Lung microvascular endothelial cell (primary cell): ENCODE measurements at places on chromosomes 13 and 19. TPM values are rescaled to one million over a fixed set of nuclear protein-coding genes. Genes with fewer than 3 reads are reported as not detected.

Gene SLITRK6
- total RNA-seq: not detected in 2 replicates

Gene CBY2
- not detected in 2 replicates for total RNA-seq

Gene MUC16
- total RNA-seq: under 0.01 TPM in 1 of 2 replicates, not detected in the other

Gene HSPB6
- total RNA-seq: 0.20 and 0.22 TPM in 2 replicates

Gene KBTBD6
- 5.9 and 9.5 TPM in 2 replicates for total RNA-seq

DNA sequence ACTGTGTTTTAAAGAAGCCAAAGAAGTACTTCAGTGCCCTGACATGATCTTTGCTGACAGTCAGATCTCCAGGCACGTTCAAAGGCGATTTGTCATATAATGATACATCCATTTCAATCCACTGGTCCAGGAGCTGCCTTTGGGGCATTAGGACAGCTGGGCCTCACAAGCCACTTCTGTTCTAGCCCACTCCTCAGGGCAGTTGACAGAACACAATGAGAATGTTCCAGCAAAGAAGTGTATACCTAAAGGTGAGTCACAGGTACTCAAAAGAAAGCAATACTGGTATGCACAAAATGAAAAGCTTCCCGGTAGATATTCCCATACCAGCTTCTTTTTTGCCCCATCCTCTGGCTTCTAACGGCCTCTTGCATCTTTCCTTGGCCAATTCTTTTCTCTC, 12.5 kb upstream of the MAP3K10 start:
- no peak for DNase-seq

DNA sequence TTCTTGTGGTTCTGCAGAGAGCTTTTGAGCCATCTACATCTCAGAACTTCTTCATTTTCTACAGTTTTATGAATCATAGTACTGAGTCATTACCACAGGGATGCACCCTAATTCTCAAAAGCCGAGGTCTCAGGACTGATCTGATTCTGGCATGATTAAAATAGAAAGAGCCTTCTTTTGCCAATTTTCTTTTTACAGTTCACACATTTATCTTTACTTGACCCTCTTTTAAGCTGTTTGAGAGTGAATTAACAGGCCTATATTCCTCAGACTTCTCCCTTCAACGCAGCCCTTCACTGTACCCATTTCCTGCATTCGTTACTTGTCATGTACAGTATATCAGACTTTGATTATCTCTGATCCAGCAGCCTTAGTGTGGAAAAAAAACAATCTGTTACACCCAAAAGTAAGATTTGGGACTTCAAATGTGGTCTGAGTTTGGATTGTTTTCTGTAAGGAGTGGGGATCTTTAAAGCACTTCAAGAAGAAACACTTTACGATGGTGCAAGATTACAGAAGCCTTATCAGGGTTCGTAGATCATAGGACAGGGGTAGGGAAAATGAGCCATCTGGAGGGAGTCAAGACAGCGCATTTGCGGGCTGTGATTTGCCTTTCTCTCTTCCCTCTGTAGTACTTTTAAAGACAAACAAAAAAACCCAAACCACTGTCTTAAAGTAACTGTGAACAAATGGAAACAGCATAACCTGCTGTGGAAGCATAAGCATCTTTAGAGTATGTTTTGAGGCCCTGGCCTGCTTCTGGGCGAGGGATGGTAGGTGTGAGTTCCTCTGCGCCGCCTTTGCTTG, 15.3 kb upstream of the GPR183 start:
- DNase-seq: peak; percentile 78

DNA sequence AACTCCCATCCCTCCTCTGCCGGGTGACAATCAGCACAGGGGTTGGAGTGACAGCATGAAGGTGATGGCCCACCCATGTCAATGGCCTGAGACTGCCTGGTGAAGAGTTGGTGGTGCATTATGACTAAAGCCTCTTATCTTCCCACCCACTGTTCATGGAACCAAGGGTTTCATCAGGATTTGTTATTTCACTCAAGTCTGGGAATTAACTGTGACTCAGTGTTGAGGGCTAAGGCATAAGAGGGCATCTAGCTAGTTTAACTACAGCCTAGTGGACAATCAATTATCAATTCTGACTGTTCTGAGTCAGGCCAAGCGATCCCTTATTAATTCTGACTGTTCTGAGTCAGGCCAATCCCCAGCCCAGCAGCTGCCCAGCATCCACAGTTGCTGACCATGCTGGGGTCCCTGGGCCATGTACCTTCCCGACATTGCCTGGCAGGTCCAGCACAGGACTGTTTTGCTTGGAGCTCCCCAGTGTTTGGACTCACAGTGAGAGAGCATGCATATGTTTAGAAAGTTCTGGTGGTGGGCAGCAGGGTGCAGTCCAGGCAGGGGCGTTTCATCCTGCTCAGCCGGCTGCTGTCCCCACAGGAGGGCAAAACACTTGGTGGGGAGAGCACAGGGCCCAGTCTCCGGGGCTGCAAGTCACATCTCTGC, 65.5 kb downstream of the RASL11A start:
- DNase-seq: no peak
